Left forelimb (tissue), 1 donor: ENCODE measurements at places on chromosomes 3 and 15.
A peak's percentile ranks its signal among the peaks of the same experiment; 100 is the strongest.

- no peak for DNase-seq
Observed at GRCh38 chr3:72721683-72722381, 126.4 kb downstream of the SHQ1 start.

GRCh38 chr3:55631766-55632331 lies 144.7 kb upstream of the WNT5A start:
- DNase-seq, result no peak

GRCh38 chr3:172305552-172305951 lies 142.7 kb downstream of the GHSR start:
- DNase-seq, result no peak

DNA sequence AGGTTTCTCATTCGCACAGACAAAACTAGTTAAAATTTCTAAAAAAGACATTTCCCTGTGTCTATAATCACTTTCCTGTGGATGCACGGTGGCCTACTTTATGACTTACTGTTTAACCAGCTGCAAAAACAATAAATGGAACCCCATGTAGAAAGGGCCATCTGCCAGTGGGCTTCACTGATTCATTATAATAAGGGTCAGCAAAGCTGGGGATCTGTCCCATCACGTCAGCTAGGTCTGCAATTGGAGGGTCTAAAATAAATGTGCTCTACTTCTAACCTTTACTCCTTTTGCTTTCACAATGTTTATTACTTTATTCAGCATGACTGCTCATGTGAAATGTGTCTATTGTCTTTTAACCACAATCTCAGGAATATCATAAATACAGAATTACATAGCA lies 43.1 kb upstream of the NMD3 start:
- DNase-seq, result no peak

- no peak for DNase-seq
Observed at GRCh38 chr15:44883199-44883877, 73.1 kb upstream of the TERB2 start.

DNA sequence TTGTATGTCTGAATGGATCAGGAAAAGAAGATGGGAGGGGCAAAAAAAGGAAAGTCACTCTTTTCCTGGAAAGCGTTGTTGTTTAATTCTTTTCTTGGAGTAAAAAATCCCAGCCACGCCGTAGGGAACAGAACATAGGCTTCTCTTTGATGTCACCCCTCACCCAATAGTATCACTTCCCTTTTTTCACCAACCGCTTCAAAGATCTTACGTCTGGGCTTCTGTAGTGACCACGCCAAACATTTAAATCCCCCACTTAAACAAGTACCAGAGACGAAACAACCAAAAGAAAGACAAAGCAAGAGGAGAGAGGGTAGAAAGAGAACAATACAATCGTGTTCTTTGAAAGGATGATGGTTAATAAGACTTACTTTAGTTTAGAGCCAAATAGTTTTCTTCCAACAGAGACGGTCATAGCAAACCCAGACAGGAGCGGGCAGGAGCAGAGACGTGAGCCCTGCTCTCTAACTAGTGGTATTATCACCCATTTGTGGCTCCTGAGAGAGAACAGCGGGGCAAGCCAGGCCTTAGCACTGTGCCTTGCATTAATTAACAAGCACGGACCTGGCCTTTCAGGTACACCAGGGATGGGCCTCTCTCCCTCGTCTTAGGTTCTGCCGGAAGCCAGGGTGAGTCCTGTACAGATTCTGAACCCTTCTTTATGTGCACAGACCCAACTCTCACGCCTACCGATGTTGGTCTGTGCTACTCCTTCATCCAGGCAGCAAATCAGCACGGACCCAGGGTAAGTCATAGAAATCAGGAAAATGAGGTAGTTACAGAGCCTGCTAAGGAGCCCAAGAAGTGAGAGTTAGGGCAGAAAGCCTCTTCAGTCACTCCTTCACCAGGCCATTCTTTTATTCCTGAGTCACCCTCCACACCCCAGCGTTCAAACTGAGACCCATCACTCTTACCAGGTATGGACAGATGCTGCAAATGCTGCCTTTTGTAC lies 28.2 kb upstream of the BCL6 start:
- no peak for DNase-seq

DNA sequence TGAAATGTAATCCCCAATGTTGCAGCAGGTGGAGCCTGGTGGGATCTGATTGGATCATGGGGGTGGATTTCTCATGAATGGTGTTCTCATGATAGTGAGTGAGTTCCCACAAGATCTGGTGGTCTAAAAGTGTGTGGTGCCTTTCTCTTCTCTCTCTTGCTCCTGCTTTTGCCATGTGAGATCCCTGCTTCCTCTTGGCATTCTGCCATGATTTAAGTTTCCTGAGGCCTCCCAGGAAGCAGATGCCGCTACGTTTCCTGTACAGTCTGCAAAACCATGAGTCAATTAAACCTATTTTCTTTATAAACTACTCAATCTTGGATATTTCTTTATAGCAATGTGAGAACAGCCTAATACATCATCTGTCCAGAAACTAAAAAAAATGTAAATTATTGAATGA lies 298.3 kb downstream of the MEX3B start:
- DNase-seq, result no peak

GRCh38 chr3:101529816-101530685 lies 17.0 kb upstream of the SENP7 start:
- no peak for DNase-seq

GRCh38 chr3:119228373-119229145 lies 12.1 kb downstream of the B4GALT4 start:
- no peak for DNase-seq

GRCh38 chr3:44659015-44659414 lies 10.5 kb downstream of the ZNF35 start:
- no peak for DNase-seq

- DNase-seq, result no peak
Observed at GRCh38 chr3:105458518-105459215, 92.0 kb downstream of the ALCAM start.

DNA sequence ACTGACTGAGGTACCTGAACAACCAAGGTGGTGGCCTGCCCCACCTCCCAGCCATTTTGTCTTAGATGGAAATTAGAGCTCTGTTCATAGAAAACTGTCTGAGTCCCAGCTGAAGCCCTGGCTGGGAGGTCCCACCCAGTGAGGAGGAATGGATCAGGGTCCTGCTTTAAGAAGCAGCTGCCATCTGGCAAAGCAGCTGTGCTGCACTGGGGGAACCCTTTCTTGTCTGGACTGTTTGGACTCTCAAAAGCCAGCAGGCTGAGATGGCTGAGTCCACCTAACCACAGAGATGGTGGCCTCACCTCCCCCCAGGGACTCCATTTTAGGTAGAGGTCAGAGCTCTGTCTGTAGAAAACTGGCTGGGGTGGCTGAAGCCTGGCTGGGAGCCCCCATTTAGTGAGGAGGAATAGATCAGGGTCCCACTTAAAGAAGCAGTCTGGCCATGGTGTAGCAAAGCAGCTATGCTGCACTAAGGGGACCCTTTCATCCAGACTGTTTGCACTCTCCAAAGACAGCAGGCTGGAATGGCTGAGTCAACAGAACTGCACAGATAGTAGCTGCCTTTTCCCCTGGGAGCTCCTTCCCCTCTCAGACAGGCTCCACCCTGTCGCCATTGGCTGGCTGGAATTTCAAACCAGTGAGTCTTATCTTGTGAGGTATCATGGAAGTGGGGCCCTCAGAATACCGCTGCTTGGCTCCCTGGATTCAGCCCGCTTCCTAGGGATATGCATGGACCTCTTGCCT lies 116.9 kb downstream of the EPHA6 start:
- no peak for DNase-seq

GRCh38 chr15:83203543-83203942 lies 4.1 kb downstream of the HDGFL3 start:
- DNase-seq, result no peak

- DNase-seq, result no peak
Observed at GRCh38 chr3:144039661-144040060, 68.0 kb downstream of the DIPK2A start.

GRCh38 chr3:194250098-194251002 lies 100.8 kb downstream of the CPN2 start:
- DNase-seq, result peak; percentile 94

DNA sequence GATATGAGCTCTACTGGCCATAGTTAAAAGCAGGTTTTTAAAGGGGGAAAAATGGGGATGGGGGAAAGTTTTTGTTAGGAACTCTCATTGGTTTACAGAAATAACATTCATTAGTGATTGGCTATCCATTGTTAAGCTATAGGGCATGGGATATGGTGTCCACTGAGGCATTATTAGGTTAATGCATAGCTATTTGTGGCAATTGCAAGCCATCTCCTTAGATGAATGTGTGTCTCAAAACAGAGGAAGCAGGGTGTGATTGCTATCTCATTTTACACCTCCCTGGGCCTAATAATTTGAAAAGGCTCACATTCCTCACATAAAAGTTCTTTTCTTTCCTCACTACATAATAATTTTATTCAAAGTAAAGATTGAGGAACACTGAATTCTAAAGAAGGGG lies 396.6 kb downstream of the TAFA4 start:
- no peak for DNase-seq

DNA sequence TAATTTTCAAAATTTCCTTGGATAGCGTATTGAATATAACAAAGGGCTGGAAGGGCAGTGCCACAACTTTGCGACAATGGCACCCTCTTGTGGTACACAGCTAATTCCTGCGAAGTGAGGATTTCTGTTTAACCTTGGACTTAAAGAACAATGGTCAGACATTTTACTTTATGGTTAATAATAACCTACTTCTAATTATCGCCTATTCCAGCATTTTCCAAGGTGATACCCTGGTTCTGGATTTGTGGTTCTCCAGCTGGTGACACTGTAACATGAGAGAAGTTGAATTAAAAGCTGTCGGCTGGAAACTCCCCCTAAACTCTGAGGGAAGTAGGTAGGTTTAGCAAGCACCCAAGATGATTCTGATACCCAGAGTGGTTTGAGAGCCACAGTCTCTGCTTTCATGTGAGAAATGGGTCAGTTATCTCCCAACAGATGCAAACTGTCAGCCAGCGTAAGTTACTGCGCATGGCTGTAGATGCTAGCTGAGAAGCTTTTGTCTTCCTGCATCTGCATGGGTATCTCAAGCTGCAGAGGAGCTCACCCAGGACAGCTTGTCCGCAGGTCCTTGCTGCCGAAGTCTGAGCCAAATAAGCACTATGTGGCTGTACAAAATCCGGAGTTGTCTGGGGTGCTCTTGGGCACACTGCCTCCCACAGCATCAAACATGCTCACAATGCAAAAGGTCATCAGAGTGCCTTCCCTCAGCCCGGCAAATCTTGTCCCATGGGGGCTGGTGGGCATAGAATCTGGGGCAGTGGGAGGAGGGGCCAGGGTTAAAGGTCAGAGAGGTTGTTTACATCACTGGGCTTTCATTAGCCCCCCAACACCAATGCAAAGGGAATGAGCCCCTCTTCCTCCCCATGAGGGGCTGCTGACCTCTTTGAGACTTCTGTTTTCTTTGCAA lies 6.6 kb upstream of the CHSY1 start:
- DNase-seq, result no peak

- no peak for DNase-seq
Observed at GRCh38 chr3:18030371-18030870, 288.0 kb upstream of the TBC1D5 start.

DNA sequence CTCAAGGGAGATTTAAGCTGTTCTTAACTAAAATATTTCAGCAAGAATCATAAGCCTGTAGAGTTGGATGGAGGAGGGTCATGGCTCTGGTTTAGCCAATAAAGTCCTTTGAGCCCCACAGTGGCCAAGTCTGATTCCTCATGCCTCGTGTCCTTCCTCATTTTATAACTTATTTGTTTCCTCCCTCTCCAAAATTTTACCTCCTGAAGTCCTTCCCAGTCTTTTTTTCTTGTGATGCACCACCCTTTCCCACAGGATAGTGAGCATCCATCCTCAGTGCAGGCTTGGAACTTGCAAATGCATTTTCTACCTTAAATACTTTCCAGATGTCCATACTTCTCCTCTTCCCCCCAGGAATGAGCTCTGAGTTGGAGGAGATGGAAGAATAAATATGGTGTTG lies 162.7 kb upstream of the AGTR1 start:
- DNase-seq, result no peak

- no peak for DNase-seq
Observed at GRCh38 chr3:87796137-87796842, 262.5 kb downstream of the CGGBP1 start.

DNA sequence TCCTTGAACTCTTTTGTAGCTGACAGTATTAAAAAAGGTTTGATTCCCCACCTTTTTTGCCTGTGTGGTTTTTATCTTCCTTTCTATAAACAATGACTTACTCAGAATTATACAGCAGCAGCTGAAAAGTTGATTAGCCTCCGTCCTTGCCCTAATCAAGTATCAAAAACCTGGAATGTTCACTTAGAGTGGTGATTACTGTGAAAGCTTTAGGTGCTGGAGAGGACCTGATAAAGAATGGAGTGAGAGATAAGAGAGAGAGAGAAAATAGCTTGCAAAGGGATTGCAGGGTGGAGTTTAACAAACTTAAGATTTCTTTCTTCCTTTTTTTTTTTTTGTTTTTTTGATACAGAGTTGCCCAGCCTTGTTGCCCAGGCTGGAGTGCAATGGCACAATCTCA lies 6.7 kb downstream of the CGNL1 start:
- DNase-seq, result no peak

DNA sequence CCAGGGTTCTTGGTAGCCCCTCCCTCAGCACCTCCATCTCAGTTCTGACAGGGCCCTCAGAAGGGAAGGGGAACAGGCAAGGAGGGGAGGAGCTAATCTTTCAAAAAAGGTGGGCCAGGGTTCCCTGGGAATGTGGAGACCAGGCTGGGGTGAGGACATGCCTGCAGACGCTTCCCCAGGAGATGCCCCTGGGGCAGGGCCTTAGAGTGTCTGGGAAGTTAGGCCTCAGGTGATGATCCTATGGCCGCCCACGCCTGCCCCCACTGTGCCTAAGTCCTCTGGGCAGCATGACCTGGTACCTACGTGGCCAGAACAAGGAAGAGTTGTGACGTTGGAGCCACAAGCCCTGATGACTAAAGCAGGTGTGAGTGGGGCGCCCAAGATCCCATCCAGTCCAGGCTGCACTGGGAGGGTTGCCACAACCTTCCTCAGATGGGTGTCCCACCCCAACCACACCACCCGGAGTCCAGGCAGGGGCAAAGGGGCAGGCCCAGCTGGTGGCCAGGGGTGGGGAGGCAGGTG lies 3.9 kb upstream of the SEMA3B start:
- no peak for DNase-seq

DNA sequence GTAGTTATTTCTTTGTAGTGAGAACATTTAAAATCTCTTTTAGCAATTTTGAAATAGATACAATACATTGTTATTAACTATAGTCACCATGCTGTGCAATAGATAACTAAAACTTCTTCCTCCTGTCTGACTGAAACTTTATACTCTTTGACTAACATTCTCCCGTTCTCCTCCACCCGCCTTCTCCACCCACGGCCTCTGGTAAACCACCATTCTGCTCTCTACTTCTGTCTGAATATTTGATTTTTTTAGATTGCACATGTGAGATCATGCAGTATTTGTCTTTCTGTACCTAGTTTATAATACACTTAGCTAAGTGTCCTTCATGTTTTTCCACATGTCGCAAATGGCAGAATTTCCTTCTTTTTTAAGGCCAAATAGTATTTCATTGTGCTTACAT lies 72.8 kb upstream of the RBM5 start:
- DNase-seq, result no peak

DNA sequence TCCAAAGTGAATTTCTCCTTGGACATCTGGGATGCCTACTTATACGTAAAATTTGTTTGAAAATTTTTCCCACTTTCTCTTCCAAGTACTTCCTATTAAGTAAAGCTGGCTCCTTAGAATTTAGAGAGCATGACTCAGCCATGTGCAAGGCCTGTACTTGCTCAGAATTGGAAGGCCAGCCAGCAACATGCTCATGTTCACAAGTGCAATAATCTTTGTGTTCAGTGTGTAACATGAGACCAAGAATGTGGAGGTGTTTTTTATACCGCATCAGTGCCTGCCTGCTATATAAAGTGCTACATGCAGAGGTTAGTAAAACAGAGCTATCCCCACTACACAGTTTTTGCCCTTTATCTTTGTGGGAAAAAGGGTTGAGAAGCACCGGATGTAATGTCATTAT lies 151.9 kb upstream of the FEZF2 start:
- no peak for DNase-seq
